ENCODE measurements at places on chromosomes 12 and 14.

- no peak for DNase-seq
Measured at GRCh38 chr14:105533811-105534498, 7.6 kb downstream of the TMEM121 start.

DNA sequence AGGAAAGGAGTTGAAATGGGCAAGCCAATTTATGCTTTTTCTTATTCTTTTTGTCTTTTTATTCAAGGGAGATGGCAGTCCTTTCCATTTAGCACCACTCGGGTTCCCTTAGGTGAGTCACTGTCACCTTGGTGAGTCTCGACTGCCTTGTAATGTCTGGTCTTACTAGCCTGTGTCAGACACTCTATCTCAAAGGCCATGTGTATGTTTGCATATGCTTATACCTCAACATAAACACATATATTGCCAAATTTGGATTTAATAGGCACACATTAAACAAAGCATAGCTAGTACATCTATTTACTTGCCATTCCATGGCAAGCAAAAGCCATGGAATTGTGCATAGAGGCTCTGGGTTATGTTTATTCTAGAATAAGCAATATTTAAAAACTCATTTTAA is 624.9 kb upstream of the FOXG1 start:
- no peak for DNase-seq

GRCh38 chr12:46675736-46676135 is 150.1 kb downstream of the SLC38A4 start:
- peak; percentile 68 for DNase-seq

DNA sequence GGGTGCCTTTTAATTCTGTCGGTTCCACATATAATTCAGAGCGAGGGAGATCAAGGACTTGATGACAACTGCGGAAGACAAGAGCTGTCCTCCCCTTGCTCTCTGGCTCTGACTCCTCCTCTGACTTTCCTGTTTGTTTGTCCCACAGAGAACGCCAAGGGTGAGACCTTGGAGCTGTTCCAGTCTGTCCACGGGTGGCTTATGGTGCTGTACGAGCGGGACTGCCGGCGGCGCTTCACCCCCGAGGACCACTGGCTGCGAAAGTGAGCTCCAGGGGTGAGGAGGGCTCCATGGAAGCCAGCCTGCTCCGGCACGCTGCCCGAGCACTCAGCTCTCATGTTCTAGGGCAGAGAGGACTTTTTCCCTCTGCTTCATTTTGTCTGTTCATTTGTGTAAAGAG is 32.8 kb downstream of the UBE3B start:
- DNase-seq, result no peak

GRCh38 chr14:20684662-20685456 is 499 bp downstream of the RNASE4 start:
- DNase-seq, result peak; percentile 70

DNA sequence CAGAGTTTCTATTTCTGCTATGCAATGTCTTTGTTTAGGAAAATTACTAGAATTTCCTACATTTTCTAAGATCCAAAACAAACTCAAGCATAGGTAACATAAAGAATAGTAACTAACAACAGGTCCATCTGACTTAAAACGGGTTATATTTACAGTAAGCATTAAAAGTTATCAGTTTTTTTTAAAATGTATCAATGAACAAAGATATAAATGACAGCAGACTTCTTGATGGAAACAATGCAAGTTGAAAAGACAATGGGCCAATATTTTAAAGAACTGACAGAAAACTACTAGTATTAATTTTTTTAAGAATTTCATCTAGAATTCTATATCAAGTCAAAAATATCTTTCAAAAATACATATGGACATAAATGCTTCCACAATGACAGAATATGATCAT is 367.1 kb upstream of the MGAT4C start:
- peak; percentile 8 for DNase-seq

DNA sequence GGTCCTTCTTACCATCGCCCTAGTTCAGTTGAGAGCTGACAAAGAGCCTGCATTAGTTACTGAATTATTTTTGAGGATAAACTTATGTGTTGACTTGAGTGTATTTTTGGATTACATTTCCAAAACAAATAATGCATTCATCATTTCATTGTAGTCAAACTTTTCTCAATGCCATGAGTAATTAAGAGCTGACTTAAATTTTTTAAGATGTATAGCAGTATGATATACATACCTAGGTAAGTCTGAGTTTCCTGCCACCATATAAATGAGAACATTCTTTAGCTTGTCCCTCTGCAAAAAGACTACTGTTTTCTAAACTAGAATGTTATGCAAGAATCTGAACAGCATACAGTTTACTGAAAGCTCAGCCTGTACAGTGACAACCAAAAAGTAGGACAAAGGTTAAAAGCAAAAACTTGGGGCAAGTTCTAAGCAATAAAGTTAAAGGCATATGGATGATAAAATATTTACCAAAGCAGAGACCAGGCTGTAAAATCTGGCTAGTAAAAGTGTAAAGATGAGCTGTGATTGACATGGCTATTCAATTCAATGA is 82.1 kb upstream of the FERMT2 start:
- peak; percentile 43 for DNase-seq

- DNase-seq, result no peak
Measured at GRCh38 chr12:48058771-48059170, 47.1 kb downstream of the SENP1 start.

DNA sequence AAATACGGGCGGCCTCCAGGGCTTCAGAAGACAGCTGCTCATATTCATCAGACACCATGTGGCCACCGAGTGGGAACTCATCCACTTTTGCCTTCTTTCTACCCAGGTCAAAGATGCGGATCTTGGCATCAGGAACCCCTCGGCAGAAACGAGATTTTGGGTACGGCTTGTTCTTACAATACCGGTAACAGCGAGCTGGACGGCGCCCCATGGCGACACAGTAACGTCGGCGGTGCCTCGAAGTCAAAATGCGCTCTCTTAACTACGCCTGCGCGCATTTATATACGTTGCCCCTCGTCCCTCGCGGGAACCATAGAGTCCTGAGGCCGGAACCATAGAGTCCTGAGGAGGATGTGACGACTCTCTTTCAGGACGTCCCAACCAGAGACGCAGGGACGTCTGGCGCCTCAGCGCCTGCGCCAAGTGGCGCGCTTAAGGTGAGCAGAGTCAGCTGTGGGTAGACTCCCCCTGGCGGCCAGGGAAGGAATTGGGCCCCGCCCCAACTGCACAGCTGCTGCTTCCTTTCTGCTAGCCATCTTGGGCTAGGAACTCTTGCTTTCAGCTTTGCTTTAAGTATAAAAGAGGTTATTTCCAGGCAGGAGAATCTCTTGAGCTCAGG is at the start of gene RPL10L:
Gene RPL10L, minus strand, starts transcription at position 256 of the 619 bp plus-strand sequence. Its CDS starts 45 bp downstream, at position 211.
- DNase-seq, result no peak

DNA sequence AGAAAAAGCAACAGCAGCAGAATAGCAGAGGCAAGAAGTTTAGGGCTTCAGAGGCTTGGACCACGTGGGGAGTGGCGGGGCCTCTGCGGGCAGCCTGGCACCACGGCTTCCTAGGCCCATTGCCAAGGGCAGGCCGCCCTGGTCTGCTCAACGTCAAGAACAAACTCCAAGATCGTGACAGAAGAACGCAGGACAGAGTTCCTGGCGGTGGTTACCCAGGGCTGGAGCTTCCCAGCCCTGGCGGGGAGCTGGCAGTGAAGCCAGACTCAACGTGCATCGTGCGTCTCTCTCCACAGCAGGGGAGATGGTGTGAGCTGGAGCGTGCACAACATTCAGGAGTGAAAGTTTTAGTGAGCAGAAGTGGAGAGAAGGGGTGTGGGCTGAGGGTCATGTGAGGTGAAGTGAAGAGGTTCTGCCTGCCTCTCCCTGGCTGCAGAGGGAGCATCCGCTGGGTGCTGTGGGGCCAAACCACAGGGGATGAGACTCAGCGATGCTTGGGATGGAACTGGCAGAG is 13.9 kb upstream of the CACNA2D4 start:
- DNase-seq, result peak; percentile 48

GRCh38 chr12:59401862-59402261 is 194.0 kb upstream of the SLC16A7 start:
- DNase-seq, result no peak

DNA sequence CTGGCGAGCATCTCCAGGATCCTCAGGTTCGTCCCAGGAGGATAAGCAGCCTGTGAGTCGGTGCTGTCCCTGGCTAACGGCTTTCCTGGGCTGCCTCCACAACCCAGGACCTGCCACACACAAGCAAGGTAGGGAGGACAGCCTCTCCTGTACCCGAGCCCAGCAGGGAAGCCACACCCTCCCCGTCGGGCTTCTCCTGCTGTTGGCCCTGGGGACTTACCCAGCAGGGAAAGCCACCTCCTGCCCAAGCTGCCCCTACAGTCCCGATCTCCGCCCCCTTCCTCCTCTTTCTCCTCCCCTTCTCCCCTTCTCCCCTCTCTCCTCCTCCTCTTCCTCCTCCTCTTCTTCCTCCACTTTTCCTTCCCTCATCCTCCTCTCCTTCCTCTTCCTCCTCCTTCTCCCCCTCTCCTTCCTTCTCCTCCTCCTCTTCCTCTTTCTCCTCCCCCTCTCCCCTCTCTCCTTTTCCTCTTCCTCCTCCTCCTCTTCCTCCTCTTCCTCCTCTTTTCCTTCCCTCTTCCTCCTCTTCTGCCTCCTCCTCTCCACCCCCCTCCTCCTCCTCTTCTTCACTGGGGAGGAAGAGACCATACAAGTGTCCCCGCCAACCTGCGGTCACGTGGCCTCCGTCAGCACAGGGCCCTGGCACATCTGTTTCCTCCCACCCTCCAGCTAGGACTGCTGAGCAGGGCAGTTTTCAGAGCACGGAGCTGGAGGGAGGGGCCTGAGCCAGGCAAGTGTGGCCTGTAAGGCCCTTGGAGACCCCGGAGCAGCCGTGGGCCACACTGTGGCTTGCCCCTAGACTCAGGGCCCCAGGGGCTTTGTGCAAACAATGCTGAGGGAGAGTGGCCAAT is 17.3 kb upstream of the RFLNA start:
- DNase-seq, result no peak

DNA sequence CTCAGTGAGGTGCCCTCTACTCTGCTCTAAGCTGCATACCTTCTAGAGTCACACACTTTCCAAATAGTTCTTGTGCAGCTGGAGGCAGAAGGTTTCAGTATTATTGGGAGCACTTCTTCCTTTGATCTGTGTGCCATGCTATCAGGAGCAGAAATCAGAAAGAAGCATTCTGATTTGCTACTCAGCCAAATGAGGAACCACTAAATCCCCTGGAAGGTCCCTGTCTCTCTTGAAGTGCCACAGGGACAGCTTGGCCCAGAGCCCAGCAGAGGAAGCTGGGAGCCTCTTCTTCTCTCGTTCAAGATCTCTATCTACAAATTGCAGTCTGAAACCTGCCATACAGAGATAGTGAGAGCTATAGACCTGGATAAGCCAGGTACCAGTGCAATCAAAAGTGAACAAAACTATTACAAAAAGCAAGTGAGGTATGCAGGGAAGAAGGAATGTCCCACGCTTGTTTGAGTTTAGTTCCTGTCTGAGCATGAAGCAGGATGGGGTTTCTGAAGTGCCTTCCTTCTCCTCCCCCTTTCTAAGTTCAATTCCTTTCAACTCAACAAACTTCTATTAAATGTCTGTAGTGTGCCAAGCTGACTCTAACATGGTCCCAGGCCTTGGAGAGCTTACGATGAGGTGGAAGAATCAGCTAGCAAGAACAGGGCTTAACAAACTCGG is 100.9 kb upstream of the PARP11 start:
- no peak for DNase-seq

DNA sequence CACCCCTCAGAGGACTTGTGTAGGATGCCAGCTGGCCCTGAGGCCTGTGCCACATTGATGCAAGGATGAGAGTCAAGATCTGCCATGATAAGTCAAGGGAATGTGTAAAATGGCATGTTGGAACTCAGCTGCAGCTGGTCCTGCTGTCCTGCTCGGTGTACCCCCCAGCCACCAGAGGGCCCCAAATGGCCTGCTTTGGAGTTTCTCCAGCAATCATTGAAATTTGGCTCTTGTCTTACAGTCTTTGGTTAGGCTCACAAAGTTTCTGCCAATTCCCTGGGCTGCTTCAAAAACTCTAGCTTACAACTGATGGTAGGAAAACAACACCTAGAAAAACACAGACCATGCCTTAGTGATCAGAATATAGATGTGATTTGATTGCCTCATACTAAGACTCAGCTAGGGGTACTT is 76.8 kb downstream of the HSD17B6 start:
- peak; percentile 11 for DNase-seq

DNA sequence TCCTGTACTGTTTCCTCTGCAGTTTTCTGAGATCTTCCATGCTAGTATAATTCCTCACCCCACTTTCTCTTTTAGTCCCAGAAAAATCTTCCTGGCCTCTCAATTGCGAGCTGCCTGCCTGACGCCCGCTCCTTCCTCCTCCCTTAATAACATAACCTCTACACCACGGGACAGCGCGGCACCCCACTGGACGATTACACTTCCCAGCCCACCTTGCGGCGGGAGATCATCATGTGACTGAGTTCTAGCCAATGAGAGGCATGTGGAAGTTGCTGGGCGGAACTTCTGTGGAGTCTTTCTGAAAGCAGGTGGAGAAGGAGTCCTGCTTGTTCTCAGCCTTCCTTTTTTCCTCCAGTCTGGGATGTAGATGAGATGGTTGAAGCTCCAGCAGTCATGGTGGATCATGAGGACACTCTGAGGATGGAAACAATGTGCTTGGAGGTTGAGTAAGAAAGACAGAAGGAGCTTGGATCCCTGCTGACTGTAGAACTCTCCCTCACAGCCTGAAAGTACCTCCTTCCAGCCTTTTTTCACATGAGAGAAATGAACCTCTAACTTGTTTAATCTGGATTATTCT is 133.6 kb upstream of the VRK1 start:
- DNase-seq, result no peak

- DNase-seq, result no peak
Measured at GRCh38 chr14:44135972-44136371, 371.1 kb downstream of the FSCB start.

- DNase-seq, result peak; percentile 50
Measured at GRCh38 chr12:57072661-57073060, 5.9 kb downstream of the NEMP1 start.

DNA sequence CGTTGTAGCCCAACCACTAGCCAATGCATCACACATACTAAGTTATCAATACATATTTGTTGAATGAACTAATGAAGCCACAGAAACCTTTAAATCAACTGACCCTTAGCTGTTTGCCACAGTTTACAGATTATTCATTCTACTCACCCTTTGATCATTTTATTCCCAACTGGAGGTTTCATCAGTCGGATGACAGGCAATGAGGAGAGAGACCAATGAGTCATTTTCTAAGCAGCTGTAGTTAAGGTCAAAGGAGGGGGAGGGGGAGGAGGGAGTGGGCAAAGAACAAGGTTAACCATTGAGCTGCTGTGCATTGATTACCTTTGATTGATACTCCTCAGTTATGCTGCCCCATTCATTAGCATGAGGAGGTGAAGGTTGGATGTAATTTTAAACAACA is 469.5 kb downstream of the VRK1 start:
- DNase-seq, result no peak
